ENCODE measurements at places on chromosomes 1 and 21.

- peak; percentile 93 for DNase-seq
These were observed 67.7 kb upstream of the RCC1 start for GRCh38 chr1:28437924-28438699.

DNA sequence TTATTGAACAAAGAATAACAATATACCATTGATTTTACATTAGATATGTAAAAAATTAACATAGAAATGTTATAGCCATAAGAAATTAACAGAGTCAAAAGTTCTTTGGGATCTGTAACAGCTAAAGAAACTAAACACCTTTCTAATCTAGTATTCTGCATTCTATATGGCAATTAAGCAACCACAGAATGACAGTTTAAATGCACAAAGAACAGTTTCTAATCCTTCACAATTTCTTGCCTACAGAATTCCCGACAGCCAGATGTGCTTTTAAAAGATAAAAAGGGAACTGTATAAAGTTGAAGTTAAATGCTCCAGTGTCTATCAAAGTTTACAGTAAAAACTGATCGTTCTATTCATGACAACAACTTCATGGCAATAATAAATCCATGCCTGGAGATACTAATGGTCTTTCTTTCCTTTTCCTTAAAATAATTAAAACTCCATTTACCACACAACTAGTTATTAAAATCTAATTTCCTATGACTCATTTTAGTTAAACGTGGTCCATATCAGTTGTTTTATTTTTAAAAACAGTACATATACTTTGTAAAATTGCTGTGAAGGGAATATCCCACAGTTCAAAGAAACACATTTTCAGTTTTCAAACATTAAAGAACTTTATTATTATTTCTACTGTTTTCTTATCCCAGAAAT lies 110.2 kb downstream of the EIF4G3 start:
- no peak for DNase-seq

- DNase-seq = no peak
These were observed 9.2 kb downstream of the TTF2 start for GRCh38 chr1:117069220-117069844.

- DNase-seq = no peak
These were observed 6.8 kb upstream of the PARK7 start for GRCh38 chr1:7954683-7955082.

DNA sequence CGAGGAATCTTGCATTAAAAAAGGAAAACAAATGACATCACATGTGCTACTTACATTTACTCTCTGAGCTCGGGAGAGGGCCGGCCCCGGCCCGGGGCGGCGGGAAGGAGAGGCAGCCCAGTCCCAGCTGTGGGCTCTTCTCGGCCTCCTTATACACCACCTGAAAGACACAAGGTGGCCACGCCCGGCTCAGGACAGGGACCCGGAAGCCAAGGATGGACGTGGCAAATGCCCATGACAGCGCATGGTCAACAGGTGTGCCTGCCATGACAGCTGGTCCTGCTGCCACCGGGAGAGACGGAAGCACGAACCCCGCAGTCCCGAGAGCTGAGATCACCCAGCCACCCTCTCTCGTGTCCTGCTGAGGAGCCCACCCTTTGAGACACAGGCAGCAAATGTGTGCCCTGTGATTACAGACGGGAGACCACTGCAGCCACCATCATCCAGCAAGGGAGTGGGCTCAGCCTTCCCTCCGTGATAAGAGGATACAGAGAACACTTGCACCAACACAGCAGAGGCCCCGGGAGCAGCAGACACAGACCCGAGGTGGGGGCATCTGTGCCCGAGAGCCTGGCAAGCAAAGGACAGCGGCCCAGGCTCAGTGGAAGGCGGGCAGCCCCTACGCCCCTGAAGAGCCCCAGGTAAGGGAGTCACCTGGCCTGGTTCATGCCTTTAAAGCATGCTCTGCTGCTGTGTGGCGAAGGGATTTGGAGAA lies 8.7 kb downstream of the TPRG1L start:
- DNase-seq = no peak

- no peak for DNase-seq
These were observed 59.5 kb downstream of the CNIH3 start for GRCh38 chr1:224675590-224675989.

GRCh38 chr1:172756024-172756423 lies 97.1 kb downstream of the FASLG start:
- no peak for DNase-seq

GRCh38 chr1:222167111-222167510 lies 380.8 kb downstream of the HHIPL2 start:
- DNase-seq = peak; percentile 50

DNA sequence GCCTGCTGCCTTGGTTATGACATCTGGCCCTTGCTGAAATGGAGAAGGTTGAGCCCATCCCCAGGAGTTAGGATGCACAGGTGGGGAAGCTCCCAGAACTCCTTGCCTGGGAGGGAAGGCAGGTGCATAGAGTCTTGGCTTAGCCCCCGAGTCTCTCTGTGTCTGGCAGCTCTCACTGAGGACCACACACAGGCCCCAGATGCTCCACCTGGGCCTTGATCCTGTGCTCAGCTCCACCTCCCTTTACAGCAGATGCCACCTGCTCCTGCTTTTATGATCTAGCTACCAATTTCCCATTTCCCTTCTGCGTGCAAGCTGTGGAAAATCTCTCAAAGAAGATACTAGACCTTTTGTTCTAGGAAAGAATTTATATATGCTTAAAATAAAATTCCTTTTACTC lies 28.8 kb upstream of the KCNJ6 start:
- no peak for DNase-seq

GRCh38 chr1:39833121-39833520 lies 44.5 kb upstream of the BMP8B start:
- DNase-seq = no peak

DNA sequence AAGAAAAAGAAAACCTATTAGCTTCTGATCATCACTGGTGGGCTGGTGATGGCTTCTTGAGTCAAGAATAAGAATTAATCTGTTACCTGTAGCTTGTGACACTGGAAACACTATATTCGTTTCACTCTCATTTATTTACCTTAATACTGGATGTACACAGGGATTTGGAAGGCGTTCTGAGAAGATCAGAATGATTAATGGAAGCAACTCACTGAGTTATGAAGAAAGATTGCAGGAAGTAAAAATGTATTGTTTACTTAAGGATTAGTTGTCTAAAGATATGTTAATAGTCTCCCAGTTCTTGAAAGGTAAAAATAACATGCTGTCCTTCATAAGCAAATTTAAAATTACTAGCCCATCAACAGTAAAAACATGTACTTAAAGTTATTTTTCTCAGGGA lies 644.9 kb upstream of the NCAM2 start:
- no peak for DNase-seq

DNA sequence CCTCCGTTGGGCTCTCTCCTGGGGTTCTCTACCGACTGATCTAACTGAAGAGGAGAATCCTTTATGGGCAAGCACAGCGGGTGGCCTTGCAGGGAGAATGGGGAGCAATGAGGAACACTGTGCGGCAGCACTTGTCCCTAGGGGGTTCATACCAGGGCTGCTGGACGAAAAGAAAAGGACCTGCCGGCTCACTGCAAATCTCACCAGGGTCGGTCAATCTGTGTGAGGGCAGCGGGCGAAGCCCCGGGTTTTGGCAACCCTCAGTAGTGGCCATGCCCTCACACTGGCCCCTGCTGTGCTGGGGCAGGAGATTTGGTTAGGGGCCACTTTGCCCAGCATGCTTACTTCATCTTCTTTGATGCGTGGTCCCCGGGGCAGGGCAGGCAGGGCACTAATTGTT lies 5.9 kb downstream of the LHX9 start:
- DNase-seq = no peak

DNA sequence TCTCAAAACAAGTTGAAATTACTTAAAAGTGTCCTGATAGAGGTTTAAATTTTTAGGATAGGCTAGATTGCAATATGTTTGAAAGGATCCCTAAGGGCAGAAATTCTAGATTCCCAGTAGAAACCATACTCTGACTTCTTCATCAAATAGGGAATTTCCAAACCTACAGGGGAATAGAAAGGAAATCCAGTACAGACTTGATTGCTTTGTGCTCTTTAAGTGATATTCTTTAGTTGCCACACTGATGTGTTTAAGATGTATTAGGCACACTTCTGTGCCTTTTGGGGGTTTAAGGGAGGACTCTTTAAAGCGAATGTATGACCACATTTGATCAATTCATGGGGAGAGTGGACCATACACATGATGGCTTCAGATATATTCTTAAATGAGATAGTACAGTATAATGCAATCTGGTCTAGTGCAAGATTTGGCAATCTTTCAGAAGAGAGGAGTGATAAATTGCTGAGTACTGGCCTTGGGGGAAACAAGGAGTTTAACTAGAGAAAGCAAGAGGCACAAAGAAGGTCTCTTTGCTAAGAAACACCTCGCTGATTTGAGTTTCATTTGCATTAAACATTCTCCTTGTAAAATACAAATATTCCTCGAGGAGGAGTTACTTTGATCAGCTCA lies 268.8 kb upstream of the NR5A2 start:
- DNase-seq = peak; percentile 73

DNA sequence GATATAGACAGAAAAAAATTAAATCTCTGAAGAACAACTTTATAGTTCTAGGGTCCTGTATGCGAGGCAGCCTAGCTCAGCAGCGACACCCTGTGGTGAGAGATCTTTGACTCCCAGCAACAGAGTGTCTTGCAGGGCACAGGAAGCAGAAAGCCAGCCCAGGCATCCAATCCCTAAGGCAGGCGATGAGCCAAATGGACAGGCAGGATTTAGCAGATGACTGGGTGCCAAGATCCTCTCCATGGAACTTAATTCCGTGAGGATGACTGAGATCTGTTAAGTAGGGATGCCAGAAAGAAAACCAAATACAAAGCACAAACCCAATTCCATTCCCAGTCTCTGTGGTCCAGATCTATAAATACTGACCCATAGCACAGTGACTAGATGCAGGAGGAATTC lies 38.8 kb downstream of the HLCS start:
- peak; percentile 74 for DNase-seq

- no peak for DNase-seq
These were observed 364.3 kb upstream of the USP24 start for GRCh38 chr1:55579332-55580001.

DNA sequence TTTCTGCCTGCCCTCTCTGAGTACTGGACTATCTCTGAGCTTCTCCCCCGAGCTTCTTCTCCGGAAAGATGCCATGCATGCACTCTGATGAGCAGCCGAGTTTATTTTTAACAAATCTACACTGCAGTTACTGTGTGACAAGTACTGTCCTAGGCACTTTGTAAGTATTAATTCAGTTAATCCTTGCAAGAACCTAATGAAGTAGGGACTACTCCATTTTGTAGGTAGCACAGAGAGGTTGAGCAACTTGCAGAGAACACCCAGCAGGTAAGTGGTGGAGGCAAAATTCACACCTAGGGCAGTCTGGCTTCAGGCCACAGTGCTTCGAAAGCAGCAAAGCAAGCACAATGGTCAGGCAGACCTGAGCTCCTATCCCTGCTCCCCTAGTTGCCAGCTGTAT lies 3.8 kb upstream of the TAL1 start:
- DNase-seq = no peak

DNA sequence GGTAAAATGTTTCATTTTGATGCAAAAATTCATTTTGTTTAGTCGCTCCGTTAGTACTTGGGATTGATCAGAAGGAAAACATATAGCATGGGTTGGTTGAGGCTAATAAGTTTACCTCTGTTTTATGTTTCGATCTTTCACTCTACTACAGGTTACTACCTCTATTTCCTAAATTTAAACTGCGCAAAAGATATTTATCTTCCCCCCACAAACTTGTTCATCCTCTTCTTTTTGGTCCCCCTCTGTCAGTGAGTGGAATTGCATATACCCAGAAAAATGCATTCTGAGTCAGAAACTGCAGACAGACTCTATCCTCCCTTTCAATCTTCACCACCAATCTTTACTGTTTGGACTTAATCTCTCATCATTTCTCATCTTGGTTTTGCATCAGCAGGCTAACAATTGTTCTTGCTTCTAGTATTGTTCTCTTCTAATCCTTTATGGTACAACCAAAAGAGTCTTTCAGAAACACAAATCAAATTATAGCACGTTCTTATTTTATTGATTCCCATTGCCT lies 316.0 kb upstream of the ADGRL4 start:
- no peak for DNase-seq

DNA sequence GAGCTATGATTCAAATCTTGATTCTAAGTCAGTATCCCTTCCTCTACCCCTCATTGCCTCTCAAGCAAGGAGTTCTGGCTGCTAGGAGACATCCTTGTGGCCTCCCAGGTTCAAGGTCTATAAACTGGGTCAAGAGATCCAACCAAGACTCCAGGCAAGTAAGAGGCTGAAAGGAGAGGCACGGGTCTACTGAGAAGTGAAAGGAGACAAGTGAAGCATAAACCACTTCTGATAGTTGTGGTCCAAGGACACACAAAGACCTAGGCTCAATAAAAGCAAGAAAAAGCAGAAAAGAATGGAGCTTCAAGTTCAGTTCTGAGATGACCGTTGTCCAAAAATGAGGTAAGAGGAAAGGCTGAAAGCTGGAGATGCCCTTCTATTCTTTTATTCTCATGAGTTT lies 17.8 kb upstream of the PPP2R5A start:
- DNase-seq = no peak

DNA sequence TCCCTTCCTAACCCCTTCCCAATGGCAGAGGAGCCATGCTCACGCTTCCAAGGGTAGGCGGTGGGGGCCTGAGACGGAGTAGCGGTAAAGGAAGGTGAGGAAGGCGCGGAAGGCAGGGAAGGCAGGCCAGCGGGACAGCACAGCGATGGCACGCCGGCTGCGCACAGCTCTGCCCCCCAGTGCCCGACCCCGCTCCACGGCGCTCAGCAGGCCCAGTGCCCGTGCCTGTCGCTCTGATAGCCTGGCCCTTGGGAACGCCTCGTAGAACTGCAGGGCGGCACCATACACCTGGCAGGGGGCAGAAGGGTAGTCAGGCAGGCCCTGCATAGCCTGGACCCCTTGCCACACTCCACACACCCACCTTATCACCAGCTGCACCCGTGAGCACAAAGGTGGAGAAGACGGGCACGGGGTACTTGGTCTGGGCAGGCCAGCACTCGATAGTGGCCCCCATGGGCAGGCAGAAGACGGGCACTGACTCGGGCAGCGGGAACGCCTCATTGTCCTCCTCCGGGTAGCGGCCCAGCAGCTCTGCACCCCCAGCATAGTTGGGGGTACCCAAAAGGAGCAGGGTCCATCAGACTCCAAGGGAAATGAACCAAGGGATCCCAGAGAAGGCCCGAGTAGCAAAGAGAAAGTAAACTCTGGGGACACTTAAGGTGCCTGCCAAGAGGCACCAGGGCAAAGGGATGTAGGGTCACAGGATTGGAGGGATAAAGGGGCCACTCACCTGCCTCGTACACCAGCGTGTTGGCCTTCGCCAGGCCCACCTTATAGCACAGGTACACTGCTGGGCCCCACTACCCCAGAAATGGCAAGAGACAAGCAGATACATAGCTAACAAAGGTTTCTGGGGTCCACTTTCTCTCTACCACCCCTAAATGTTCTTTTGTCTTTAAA lies 4.4 kb downstream of the DENND4B start:
- no peak for DNase-seq

GRCh38 chr1:109273570-109274288 lies 9.2 kb downstream of the PSRC1 start:
- DNase-seq = no peak
